T follicular helper cell (primary cell): ENCODE measurements at places on chromosomes 6 and 20.

- DNase-seq, result no peak
These were observed 7.1 kb downstream of the GLP1R start for GRCh38 chr6:39055661-39056060.

DNA sequence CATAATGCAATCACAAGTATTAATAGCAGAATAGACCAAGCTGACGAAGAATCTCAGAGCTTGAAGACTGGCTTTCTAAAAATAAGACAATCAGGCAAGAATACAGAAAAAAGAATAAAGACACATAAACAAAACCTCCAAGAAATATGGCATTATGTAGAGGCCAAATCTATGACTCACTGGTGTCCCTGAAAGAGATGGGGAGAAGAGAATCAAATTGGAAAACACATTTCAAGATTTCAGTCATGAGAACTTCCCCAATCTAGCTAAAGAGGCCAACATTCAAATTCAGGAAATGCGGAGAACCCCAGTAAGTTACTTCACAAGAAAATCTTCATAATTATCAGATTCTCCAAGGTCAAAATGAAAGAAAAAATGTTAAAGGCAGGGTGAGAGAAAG is 69.0 kb upstream of the PDE7B start:
- DNase-seq, result no peak

- DNase-seq, result peak; percentile 48
These were observed 28.0 kb upstream of the TULP4 start for GRCh38 chr6:158284007-158284875.

- DNase-seq, result no peak
These were observed 10.5 kb upstream of the MAP1LC3A start for GRCh38 chr20:34547844-34548613.

DNA sequence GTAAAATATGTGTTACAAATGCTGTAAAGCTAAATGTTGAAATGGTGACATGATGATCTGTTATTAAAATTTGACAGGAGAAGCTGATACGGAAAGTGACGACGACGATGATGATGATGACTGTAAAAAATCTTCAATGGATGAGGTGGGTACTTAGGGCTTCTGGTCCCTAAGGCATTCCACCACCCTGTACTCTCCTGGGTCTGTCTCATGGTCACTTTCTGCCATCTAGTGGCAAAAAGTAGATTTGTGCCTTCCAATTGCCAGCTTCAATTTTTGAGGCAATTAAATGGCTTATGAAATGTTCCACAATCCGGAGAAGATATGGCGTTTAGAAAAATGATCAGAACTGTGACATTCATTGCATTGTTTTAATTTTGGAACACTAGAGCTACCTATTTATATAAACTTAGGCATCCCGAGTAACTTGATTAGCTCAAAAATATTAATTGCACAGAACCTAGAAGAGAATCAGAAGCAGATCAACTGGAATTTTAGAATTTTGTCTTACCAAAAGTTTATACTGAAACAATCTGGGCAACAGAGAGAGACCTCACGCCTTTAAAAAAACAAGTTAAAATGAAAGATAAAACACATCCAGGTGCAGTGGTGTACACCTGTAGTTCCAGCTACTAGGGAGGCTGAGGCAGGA is 346.5 kb upstream of the PLCB4 start:
- no peak for DNase-seq

DNA sequence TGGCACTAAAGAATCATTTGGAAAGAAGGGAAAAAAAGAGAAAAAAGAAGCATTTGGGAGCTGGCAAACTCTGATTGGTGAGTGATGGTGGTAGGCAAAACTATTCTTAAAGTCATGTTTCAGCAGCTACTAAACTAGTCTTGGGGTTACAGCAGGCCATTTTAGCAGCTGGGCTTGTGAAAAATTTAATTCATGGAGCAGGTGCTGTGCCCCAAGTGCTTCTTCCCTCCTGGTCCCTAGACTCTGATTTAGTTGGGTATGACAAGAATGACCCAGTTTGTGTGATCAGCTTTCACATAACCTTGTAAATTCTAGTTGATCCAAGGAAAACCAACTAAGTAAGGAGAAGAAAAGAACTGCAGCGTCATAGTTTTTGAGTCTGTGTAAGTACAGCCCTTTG is 1.1 kb upstream of the ASIP start:
- DNase-seq, result no peak

- DNase-seq, result no peak
These were observed 9.6 kb upstream of the ZHX3 start for GRCh38 chr20:41327178-41327577.

DNA sequence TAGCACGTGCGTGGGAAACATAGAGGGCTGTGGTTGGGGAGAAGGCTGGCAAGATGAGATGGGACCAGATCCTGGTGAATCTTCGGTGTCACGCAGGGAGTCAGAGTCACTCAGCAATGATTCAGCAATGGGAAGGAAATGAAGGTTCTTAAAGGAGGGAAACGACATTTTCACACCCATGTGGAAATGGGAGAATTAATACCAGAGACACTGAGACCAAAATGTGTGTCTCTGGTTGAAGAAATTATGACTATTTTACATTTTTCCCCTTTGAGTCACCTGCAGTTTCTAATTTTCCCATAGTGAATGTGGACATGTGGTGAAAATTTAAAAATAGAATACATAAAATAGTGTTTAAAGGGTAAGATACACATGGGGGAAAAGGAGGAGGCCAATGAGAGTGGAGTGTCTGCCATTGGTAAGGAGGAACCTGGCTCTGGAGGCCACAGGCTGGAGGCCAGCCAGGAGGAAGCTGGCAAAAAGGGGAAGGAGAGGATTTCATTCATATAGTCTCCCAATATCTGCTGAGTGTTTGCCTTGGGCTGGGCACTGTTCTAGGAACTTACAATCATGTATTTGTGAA is 17.5 kb downstream of the NRN1 start:
- no peak for DNase-seq

DNA sequence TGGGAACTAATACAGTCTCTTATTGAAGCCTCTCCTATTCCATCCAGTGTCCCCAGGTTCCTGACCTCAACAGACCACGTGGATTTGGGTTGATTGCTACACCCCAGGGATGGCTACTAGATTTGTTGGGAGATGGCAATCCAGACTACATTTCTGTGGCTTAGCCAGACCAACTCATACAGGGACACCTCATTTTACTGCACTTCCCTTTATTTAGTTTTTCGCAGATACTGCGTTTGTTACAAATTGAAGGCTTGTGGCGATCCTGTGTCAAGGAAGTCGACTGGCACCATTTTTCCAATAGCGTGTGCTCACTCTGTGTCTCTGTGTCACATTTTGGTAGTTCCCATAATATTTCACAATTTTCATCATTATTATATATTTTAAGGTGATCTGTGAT is 10.3 kb upstream of the MTRF1L start:
- DNase-seq, result no peak

- DNase-seq, result no peak
These were observed 143.3 kb upstream of the GPR6 start for GRCh38 chr6:109834595-109835437.
